ENCODE measurements at places on chromosomes 3 and 15. TPM values are rescaled to one million over a fixed set of nuclear protein-coding genes. Genes with fewer than 3 reads are reported as not detected.
A peak's percentile ranks its signal among the peaks of the same experiment; 100 is the strongest.

GRCh38 chr3:149529099-149529498 lies 54.6 kb downstream of the TM4SF4 start:
- no peak for DNase-seq

- no peak for DNase-seq
Measured at GRCh38 chr3:135170732-135171131, 375.7 kb downstream of the EPHB1 start.

- no peak for DNase-seq
Measured at GRCh38 chr3:181313335-181313734, 323.8 kb upstream of the DNAJC19 start.

- no peak for DNase-seq
Measured at GRCh38 chr15:101151288-101151687, 100.6 kb downstream of the CHSY1 start.

GRCh38 chr15:70154718-70155347 lies 57.1 kb upstream of the TLE3 start:
- no peak for DNase-seq

DNA sequence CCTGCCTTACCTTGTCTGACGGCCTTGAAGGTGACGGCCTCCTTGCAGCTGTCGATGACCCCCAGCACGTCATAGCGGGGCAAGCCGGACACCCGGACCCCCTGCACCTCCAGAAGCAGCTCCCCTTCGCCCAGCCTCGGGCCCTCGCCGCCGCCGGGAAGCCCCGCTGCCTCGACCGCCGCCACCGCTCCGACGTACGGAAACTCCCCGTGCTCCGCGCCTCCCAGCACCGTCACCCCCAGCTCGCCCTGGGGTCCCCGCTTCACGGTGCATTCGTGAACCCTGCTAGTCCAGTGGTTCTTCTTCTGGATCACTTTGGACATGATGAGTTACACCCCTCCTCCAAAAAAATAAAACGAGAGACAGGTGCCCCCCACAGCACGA lies 740 bp downstream of the MAGI1 start:
- DNase-seq = peak; percentile 16

DNA sequence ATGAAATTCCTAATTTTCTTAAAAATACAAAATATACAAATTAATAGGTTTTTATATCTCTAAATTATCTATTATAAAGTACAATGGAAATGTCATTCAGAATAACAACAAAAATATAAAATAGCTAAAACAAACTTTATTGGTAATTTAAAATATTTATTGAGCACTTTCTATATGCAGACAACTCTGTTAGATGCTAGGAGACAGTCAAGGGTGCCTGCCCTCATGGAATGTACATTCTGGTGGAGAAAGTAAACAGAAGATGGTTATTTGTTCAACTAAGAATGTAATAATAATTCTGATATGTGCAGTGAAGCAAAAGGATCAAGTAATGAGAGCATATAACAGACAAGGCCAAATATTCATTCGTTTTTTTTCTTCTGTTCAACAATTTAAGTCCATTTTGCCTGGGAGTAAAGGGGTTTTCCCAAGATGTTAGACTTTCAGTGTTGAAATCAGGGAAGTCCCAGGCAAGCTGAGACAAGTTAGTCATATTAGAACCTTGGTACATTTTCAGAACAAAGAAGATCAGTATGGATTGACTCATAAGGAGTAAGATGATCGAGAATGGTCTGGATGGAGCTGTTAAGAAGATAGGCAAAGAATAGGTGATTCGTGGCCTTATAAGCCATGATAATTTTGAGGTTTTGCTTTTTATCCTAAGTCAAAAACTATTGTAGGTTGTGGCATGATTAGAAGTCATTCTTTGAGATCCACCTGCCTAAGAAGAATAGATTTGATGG lies 150.2 kb upstream of the MLF1 start:
- no peak for DNase-seq

Gene AADACL2
- total RNA-seq = not detected

Gene FETUB
- not detected for total RNA-seq

Gene PRSS50
- 0.50 TPM for total RNA-seq

Gene LMCD1
- 10.0 TPM for total RNA-seq

Gene CLDN18
- total RNA-seq = not detected

Gene FBXL22
- 0.17 TPM for total RNA-seq

Gene FBXL2
- total RNA-seq = 18.5 TPM

Gene SLC35G2
- 5.0 TPM for total RNA-seq
